MCF 10A (cell line): ENCODE measurements at places on chromosomes 1 and 21.

DNA sequence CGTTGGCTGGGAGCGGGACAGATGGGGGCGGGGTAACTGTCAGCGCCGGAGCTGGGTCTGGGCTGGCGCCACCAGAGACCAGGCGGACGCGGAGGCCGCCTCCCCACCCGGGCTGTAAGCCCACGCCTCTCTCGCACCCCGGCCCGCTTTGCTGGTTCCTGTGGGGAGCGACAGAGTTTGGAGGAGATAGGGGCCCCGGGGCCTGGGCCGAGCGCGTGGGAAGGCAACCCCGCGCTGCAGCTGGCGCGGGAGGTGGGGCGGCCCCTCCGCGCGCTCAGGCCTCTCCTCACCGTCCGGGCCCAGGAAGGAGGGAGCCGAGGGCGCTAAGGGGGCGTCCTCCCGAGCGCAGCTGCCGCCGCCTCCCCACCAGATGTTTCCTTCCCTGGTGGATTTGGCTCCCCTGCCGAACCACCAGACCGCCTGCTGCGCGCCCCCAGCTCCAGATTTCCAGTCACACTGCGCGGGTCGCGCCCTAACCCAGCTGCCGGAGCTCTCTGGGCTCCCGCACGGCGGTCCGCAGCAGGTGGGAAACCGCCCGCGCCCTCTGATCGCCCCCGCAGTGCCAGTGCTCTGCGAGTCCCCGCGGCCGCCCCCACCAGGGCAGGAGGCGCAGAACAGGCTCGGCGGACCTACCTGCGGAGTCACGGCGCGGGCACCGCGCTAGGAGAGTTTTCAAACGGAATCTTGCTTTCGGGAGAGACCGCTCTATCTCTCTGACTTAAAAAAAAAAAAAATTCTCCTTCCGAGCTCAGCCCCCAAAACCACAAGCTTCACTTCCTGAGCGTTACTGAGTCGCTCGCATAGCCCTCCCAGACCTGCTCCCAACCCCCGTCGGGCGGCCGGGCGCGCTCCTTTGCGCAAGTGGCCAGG, 1.1 kb downstream of the GFI1 start:
- no peaks in the 10 kb centered on the region for H3K36me3 ChIP-seq
- H3K4me1 ChIP-seq: peaks cover 6% of the 10 kb centered on the region
- DNase-seq: peak; percentile 49

DNA sequence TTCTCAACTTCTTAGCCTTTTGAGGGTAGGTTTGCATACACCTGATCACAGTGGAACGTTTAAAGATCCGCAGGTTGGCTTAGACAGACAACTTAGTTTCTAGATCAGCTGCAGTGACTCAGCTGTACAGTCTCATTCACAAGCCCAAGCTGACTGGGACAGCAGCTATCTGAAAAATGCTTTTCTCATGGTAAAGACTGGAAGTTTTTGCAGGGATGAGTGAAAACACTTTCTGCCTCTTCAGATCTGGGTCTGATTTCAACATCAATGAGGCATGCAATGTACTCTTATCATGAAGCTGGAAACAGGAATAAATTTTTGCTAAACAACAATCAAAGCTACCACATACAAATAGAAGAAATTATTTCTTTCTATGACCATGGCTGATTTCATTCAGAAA, 61.1 kb upstream of the PTBP2 start:
- H3K36me3 ChIP-seq: no peaks in the 10 kb centered on the region
- H3K4me1 ChIP-seq: no peaks in the 10 kb centered on the region
- no peak overlapping the region for H3K27ac ChIP-seq
- H3K4me3 ChIP-seq: no peak overlapping the region

DNA sequence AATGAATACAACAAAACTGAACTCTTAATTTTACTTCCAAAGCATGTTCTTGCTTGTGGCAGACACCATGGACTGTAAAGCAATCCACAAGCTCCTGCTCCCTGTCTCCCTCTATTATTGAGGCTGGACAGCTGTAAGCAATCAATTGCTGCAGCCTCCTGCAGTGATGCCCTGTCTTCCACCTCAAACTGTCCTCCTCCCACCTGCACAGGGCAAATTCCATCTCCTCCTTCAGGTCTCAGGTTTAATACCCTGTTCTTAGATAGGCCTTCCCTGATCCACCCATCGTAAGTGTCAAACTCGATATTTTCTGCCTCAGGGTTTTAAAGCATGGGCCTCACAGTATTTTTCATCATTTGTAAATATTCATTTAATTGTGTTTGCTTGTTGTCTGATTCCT, 81.8 kb downstream of the LYST start:
- peaks cover 33% of the 10 kb centered on the region for H3K36me3 ChIP-seq
- H3K4me3 ChIP-seq: no peak overlapping the region
- peaks cover 10% of the 10 kb centered on the region for H3K4me1 ChIP-seq
- DNase-seq: no peak

DNA sequence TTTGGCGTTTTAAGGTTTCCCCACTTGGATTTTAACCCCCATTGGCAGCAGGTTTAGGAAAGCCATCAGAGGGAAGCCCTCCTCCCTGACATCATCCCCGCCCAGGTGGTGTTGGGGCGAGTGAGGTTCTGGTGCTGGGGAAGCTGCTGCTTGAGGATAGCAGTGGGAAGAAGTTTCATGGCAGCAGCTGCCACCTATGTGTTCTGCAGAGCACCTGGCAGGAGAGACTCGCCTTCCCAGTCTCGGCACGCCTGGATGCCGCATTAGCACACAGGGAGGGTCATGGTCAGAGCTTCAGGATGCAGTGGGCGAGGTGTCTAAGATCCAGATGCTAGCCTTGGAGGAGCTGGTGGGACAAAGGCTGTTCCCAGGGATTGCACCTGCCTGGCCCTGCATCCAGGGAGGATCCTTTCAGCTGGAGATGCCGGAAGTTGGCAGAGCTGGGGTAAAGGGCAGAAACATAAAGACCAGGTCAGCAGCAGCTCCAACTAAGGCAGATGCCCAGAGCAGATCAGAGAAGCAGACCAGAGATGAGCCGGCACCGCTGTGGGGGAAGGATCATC, 33.9 kb downstream of the ABCG1 start:
- no peaks in the 10 kb centered on the region for H3K27me3 ChIP-seq
- DNase-seq: no peak
- H3K4me3 ChIP-seq: no peak overlapping the region
- H3K36me3 ChIP-seq: no peaks in the 10 kb centered on the region

DNA sequence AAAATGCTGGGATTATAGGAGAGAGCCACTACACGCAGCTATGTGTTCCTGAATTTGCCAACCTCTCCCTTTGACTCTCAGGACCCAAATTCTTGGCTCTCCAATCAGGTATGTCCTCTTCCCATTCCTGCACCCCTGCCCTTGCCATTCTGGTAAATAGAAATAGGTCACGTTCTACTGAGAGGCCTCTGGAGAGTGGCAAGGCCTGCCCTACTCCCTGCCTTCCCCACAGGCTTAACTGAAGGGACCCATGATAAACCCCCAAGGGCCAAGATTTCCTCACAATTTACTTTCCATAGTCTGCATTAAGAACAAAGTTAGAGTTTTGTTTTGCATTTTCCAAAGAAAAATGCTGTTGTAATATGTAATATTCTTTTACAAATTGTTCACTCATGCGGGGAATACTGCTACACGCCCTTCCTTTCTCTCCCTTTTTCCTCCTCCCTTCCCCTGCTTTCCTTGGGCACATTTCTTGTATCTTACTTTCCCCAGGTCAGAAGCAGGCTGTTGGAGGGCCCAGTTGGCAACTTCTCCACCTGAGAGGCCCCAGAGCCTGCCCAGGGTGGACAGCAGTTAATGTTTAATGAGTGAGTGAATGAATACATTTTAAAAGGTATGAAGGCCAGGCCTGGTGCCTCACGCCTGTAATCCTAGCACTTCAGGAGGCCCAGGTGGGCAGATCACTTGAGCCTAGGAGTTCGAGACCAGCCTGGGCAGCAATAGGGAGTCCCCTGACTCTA, 33.9 kb upstream of the PUM1 start:
- no peak overlapping the region for H3K27ac ChIP-seq
- no peak for DNase-seq
- no peaks in the 10 kb centered on the region for H3K27me3 ChIP-seq
- H3K4me3 ChIP-seq: no peak overlapping the region
- no peaks in the 10 kb centered on the region for H3K36me3 ChIP-seq

DNA sequence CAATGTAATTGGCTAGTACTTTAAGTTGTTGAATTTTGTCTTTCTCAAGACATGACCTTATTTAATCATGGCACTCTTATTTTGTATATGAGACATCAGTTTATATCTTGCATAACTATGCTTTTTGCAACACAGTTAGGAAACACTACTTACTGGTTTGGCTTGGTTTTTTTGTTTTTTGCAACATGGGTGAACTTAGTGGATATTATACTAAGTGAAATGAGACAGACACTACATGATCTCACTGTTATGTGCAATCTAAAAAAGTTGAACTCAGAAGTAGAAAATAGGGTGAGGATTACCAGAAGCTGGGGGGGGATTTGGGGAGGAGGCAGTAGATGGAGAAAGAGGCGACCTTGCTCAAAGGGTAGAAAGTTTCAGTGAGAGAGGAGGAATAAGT, 132.1 kb downstream of the PLA2G4A start:
- peaks cover 8% of the 10 kb centered on the region for H3K36me3 ChIP-seq
- peaks cover 6% of the 10 kb centered on the region for H3K4me1 ChIP-seq
- H3K27me3 ChIP-seq: no peaks in the 10 kb centered on the region
- H3K4me3 ChIP-seq: no peak overlapping the region
- no peak overlapping the region for H3K27ac ChIP-seq

DNA sequence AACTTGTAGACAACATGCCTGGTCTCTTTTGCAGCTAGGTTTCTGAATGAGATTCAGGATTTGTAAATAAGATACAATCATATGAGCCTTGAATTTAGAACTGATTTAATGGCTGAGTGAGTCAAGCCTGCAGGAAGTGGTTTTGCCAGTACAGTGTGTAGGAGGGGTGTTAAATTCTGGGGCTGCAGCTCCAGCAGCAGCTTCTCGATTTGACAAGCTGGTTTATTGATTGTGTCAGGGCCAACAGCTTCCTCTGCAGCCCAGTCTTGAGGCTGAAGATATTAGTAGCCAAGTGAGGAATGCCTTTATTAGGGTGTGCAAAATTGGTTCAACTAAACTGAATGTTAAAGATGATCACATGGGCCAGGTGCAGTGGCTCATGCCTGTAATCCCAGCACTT, 11.5 kb upstream of the PLA2G5 start:
- no peak overlapping the region for H3K4me3 ChIP-seq
- H3K27me3 ChIP-seq: no peaks in the 10 kb centered on the region
- no peak overlapping the region for H3K27ac ChIP-seq
- DNase-seq: peak; percentile 16

- no peaks in the 10 kb centered on the region for H3K4me1 ChIP-seq
- H3K27ac ChIP-seq: no peak overlapping the region
- no peaks in the 10 kb centered on the region for H3K27me3 ChIP-seq
- no peak overlapping the region for H3K4me3 ChIP-seq
- no peak for DNase-seq
Observed at GRCh38 chr1:227365473-227366431, 47.5 kb upstream of the CDC42BPA start.

DNA sequence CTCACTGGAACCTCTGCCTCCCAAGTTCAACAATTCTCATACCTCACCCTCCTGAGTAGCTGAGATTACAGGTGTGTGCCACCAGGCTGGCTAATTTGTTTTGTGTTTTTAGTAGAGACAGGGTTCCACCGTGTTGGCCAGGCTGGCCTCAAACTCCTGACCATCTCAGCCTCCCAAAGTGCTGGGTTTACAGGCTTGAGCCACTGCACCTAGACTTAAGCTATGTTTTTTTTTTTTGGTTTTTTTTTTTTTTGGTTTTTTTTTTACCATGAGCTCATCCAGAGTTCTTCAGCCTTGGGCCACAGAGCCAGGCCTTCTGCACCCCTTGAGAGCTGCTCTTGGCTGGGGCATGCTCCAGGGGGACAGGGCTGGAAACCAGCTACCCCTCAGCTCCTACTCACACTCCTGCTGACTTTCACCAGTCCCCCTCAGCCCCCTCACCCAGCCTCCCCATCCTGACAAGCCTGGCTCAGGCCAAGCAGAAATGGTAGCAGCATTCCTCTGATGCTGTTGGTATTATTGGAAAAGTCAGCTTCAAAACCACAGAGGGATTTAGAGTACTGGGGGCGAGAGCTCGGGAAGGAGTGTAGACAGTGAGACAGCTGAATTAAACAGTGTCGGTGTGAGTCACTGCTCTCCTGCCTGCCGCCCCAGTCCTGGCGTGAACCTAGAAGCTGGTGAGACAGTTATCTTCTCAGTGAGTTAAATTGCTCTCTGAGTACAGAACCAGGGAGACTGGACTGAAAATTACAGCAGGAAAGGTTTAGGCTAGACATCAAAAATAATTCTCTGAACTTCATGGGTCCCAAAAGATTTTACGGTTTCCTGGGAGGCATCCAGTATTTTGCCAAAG, 63.7 kb downstream of the NAV1 start:
- peaks cover 37% of the 10 kb centered on the region for H3K4me1 ChIP-seq
- H3K4me3 ChIP-seq: no peak overlapping the region

DNA sequence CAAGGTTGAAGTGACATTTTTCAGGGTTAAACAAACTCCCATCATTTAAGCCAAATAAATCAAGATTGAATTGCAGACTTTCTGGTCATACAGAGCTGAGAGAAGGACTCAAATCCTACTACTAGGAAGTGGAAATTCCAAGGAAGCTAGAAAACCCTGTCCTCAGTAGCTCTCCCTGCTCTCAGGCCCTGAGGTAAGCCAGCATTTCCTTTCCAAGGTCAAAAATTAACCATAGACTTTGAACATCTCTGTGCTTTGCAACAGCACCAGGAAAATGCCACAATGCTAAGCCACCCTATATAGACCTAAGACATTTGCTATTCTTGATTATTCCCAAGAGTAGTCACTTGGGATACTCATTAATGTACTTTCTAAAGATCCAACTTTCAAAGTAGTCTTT, 45.1 kb downstream of the LUZP1 start:
- no peaks in the 10 kb centered on the region for H3K36me3 ChIP-seq
- no peak overlapping the region for H3K4me3 ChIP-seq
- DNase-seq: no peak
- no peak overlapping the region for H3K27ac ChIP-seq
- no peaks in the 10 kb centered on the region for H3K27me3 ChIP-seq
